ENCODE measurements at places on chromosomes 16 and 17.

GRCh38 chr17:40535924-40536294, 29.4 kb downstream of the CCR7 start:
- peak overlapping the region; percentile 34 for H3K27ac ChIP-seq
- H3K4me1 ChIP-seq = peaks cover 25% of the 10 kb centered on the region
- DNase-seq = no peak
- no peaks in the 10 kb centered on the region for H3K36me3 ChIP-seq

DNA sequence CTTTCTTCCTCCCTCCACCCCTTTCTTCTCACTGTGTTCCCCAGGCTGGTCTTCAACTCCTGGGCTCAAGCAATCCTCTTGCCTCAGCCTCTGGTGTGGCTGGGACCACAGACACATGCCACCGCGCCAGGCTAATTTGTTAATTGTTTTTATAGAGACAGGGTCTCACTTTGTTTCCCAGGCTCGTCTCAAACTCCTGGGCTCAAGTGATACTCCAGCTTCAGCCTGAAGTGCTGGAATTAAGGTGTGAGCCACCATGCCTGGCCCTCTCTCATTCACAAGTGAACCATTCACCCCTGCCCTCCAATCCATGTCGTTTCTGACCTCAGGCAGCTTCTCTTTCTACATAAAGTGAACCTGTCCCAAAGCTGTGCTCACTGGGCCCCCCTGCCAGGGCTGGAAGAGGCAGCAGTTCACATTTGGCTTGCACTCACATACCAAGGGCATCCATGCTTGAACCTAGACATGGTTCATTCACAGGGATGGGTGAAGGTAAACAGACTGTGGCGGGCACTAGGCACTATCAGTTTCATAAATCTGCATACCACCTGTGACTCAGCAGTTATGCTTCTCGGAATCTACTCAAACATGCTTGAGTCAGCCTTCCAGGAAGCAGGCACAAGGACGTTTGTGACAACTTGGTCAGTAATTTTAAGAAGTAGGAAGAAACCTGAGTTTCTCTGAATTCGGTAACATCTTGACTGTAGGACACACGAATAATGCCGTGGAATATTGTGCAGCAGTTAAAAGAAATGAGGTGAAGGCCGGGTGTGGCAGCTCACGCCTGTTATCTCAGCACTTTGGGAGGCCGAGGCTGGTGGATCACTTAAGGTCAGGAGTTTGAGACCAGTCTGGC, 6.0 kb upstream of the RNF213 start:
- no peak overlapping the region for H3K4me3 ChIP-seq
- peaks cover 2% of the 10 kb centered on the region for H3K36me3 ChIP-seq
- peaks cover 9% of the 10 kb centered on the region for H3K4me1 ChIP-seq
- peak; percentile 84 for DNase-seq

GRCh38 chr16:87236516-87237115, 80.6 kb downstream of the C16orf95 start:
- no peak overlapping the region for H3K27ac ChIP-seq
- DNase-seq = no peak
- no peak overlapping the region for H3K4me3 ChIP-seq
- H3K36me3 ChIP-seq = no peaks in the 10 kb centered on the region
- H3K4me1 ChIP-seq = no peaks in the 10 kb centered on the region
- H3K27me3 ChIP-seq = peaks cover 3% of the 10 kb centered on the region

- H3K27ac ChIP-seq = no peak overlapping the region
- H3K27me3 ChIP-seq = no peaks in the 10 kb centered on the region
- no peaks in the 10 kb centered on the region for H3K36me3 ChIP-seq
These were observed 38.1 kb downstream of the ANKRD11 start for GRCh38 chr16:89452241-89452640.
